M059J (cell line): ENCODE measurements at places on chromosomes 13 and 19. TPM values are rescaled to one million over a fixed set of nuclear protein-coding genes. Genes with fewer than 3 reads are reported as not detected.

Gene ZNF181
- 3.3 and 10.4 TPM in 2 replicates for total RNA-seq

Gene URAD
- not detected in 2 replicates for total RNA-seq

Gene DNAJC15
- 29.0 and 34.6 TPM in 2 replicates for total RNA-seq

Gene VSTM1
- not detected in 2 replicates for total RNA-seq

Gene LONP1
- 53.1 and 71.2 TPM in 2 replicates for total RNA-seq

Gene MAP4K1
- 0.22 TPM in 1 of 2 replicates, not detected in the other for total RNA-seq

Gene FBXO27
- total RNA-seq, result 6.7 and 10.6 TPM in 2 replicates
